Right kidney (tissue), 9 donors: ENCODE measurements at places on chromosomes 6 and 20.
A peak's percentile ranks its signal among the peaks of the same experiment; 100 is the strongest.

GRCh38 chr6:1027795-1028569 lies 283.9 kb upstream of the FOXQ1 start:
- DNase-seq: no peak

GRCh38 chr20:48691523-48691922 lies 136.3 kb downstream of the PREX1 start:
- no peak for DNase-seq

- DNase-seq: no peak
These were observed 135.9 kb upstream of the SOX4 start for GRCh38 chr6:21457647-21458046.

GRCh38 chr6:158698931-158699330 lies 49.1 kb downstream of the SYTL3 start:
- no peak for DNase-seq

- DNase-seq: no peak
These were observed 382.4 kb upstream of the MMS22L start for GRCh38 chr6:97665446-97665845.

GRCh38 chr20:50070361-50070760 lies 42.6 kb downstream of the UBE2V1 start:
- no peak for DNase-seq

GRCh38 chr6:140979642-140980091 lies 1153.1 kb upstream of the GJE1 start:
- no peak for DNase-seq

- DNase-seq: no peak
These were observed 252.6 kb downstream of the MYLK4 start for GRCh38 chr6:2497922-2498623.

- DNase-seq: no peak
These were observed 76.8 kb downstream of the BMP6 start for GRCh38 chr6:7802662-7803061.

GRCh38 chr6:56541030-56541600 lies 101.6 kb downstream of the DST start:
- DNase-seq: peak; percentile 36

- peak; percentile 94 for DNase-seq
These were observed 634 bp upstream of the PHF1 start for GRCh38 chr6:33410050-33410710.

- peak; percentile 47 for DNase-seq
These were observed 679.5 kb upstream of the NRSN1 start for GRCh38 chr6:23446469-23446967.

GRCh38 chr6:42236682-42237473 lies 19.2 kb upstream of the MRPS10 start:
- DNase-seq: no peak

DNA sequence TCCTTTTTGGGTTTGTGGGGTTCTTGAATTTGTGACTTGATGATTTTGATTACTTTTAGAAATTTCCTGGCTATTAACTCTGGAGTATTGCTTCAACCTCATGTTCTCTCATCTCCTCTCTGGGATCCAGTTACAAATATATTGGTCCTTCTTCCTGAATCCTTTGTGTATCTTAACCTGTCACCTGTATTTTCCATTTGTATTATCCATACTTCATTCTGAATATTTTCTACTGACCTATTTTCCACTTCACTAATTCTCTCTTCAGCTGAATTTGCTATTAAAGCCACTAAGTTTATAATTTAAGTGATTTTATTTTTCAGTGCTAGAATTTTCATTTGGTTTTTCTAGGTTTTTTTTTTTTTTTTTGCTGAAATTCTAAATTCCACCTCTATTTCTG lies 6.4 kb upstream of the BHLHE23 start:
- no peak for DNase-seq

GRCh38 chr6:45661661-45662060 lies 283.9 kb upstream of the SUPT3H start:
- no peak for DNase-seq

- no peak for DNase-seq
These were observed 584.2 kb downstream of the BCKDHB start for GRCh38 chr6:80690551-80691131.

GRCh38 chr20:4672948-4673347 lies 48.8 kb upstream of the PRND start:
- DNase-seq: no peak

DNA sequence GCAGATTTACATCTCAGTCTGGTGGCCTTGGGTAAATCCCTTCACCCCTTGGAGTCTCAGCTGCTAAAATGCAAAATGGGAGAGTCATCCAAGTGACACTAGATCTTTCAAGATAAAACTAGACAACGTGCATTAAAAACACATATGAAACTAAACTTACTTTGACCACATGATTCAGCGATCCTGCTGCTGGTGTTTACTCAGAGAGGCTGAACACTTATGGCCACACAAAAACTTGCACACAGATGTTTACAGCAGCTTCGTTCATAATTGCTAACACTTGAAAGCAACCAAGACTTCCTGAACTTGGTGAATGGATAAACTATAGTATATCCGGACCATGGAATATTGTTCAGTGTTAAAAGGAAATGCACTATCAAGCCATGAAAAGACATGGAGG lies 55.3 kb upstream of the GPR6 start:
- no peak for DNase-seq

- DNase-seq: no peak
These were observed 17.1 kb upstream of the EFHC1 start for GRCh38 chr6:52403086-52403485.

GRCh38 chr6:49833386-49833785 lies 32.9 kb downstream of the CRISP1 start:
- DNase-seq: no peak

DNA sequence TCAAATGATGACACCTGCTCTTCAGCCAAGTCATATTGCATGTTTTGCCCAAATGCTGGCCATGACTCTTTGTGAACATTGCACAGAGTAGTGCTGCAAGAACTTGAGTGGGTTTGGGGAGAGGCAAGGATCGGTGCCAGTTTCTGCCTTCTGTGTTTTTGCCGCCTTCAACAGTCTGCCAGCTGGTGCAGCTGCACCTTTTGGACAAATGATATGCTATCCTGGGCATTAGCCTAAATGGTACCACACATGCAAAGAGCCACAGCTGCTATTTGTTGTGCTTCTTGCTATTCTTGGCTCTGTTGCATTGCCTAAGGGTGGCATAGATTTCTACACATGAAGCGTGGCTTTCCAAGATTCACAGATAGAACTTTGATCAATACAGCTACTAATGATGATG lies 189.0 kb upstream of the CCN2 start:
- DNase-seq: no peak

- no peak for DNase-seq
These were observed 7.9 kb upstream of the ABHD12 start for GRCh38 chr20:25398376-25399036.

- DNase-seq: no peak
These were observed 17.8 kb downstream of the OR2H2 start for GRCh38 chr6:29602564-29603361.

- peak; percentile 13 for DNase-seq
These were observed 26.5 kb downstream of the SMLR1 start for GRCh38 chr6:130853555-130854183.

GRCh38 chr6:57226221-57226620 lies 4.1 kb upstream of the RAB23 start:
- DNase-seq: no peak

GRCh38 chr6:11999246-11999645 lies 12.9 kb upstream of the HIVEP1 start:
- no peak for DNase-seq

GRCh38 chr6:80277501-80277900 lies 171.0 kb downstream of the BCKDHB start:
- DNase-seq: no peak

DNA sequence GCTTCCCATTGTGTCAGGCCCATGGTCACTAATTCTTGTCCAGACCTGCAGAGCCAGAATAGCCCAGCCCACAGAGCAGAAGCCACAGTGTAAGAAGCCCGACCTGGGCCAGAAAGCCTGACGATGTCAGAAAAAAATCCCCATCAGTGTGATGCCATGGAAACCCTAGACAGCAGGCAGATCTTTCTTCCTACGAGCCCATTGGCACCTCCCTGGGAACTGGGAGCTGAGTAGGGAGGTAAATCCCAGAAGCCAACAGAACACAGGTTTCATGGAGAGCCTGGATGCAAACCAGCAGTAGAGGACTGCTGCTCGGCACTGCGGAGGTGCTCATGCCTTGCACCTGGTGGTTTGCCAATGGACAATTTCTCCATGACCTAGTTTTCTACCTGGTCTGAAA lies 82.2 kb upstream of the SLC22A16 start:
- no peak for DNase-seq

GRCh38 chr6:154460306-154461071 lies 50.0 kb downstream of the CNKSR3 start:
- no peak for DNase-seq

GRCh38 chr20:17990278-17990972 lies 21.6 kb downstream of the MGME1 start:
- DNase-seq: no peak

- DNase-seq: no peak
These were observed 134.1 kb upstream of the CITED2 start for GRCh38 chr6:139508576-139508975.

GRCh38 chr6:128508588-128509296 lies 11.7 kb downstream of the PTPRK start:
- DNase-seq: no peak

DNA sequence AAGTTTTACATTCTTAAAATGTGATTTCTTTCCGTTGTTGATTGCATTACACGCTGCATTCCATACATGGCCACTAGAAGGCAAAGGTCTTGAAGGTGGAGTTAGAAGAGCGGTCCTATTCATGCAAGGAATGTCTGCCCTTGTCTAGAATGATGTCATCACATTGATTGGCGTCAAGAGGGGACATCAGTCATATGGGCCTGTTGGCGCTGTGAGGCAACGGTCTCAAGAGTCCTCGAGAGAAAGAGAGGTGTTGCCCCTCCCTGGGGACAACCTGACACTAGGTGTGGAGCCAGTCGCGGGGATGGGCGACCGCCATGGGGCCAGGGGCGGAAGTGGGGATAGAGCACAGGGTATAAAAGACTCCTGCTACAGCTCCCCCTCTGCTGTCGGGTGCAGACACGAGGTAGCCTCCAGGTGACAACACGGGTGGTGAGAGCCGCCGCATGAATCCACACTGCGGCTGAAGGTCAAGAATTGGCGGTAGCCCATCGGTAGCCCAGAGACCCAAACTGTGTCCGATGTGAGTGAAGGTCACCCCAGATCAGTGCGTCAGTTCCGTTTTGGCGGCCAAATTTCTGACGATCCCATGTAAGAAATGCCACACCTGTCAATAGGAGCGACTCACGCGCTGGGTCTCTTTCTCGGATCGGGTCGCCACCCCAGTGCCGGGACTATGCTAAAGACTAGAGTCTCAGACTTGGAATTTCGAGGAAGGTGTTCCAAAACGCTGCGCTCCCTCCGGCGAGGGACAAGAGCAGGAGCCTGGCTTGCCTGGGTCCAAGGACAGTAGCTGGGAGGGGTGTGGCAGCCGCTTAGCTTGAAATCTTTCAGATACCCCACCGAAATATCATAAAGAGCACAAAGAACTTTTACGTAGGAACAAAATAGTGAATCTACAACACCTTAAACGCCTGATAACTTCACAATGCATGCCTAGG lies 93.2 kb upstream of the ZNF184 start:
- DNase-seq: no peak

- no peak for DNase-seq
These were observed 467.6 kb upstream of the HS3ST5 start for GRCh38 chr6:114810468-114810867.

GRCh38 chr20:47487175-47487917 lies 14.3 kb upstream of the NCOA3 start:
- no peak for DNase-seq

DNA sequence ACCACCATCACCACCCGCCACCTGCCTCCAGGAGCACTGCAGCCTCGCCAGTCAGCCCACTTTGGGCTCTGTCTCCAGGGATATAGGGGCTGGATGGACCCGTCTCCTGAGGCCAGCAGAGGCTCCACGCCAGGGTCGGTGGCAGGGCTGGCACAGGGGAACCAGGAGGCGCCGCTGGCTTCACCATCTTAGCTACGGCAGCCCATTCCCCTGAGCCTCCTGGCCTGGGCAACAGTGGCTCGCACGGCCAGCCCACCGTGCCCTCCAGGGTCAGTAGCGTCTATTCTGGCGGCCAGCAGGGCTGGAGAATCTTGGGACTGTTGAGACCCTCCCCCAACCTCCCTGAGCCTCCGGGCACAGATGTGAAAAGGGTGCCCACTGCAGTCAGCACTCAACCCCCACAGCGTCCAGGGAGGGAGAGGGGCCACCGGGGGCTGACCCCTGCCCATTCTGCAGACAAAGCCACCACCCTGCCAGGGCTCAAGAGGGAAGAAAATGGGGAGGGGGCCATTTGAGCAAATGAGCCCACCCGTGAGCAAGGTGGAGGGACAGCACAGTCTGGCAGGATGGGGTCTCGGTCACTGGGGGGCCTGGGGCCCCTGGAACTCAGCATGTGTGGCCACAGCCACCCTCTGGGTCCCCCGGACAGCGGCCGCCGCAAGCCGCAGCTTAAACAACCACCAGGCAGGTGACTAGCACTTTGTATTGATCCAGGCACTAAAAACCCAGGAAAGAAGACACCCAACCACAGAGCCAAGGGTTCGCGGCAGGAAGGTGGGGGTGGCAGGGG lies 28.7 kb downstream of the KCNQ2 start:
- no peak for DNase-seq

GRCh38 chr20:51487076-51487475 lies 55.4 kb downstream of the NFATC2 start:
- DNase-seq: no peak
